ENCODE measurements at places on chromosomes 1 and 21.

DNA sequence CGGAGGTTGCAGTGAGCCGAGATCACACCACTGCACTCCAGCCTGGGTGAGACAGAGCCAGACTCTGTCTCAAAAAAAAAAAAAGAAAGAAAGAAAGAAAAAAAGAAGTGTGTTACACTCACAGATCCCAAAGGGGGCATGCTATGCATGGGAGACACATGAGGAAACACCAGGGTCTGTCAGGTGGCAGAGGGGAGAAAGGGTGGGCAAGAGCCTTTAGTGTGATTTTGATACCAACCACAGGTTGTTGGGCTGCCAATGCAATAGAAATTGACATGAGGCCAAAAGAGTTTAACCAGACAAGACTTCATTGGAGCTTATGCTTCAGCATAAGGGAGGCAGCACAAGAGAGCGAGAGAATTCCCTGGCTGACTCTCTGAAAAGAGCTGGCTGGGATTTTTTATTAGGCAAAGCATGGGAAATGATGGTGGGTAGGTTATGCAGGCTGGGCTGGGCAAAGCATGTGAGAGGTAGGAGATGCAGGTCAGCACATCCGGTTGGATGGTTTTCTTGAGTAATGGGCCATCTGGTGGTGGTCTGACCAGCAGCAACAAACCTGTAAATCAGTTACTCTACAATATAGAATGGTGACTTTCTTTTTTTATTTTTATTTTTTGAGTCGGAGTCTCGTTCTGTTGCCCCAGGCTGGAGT lies 11.7 kb upstream of the EXTL1 start:
- DNase-seq, result no peak

DNA sequence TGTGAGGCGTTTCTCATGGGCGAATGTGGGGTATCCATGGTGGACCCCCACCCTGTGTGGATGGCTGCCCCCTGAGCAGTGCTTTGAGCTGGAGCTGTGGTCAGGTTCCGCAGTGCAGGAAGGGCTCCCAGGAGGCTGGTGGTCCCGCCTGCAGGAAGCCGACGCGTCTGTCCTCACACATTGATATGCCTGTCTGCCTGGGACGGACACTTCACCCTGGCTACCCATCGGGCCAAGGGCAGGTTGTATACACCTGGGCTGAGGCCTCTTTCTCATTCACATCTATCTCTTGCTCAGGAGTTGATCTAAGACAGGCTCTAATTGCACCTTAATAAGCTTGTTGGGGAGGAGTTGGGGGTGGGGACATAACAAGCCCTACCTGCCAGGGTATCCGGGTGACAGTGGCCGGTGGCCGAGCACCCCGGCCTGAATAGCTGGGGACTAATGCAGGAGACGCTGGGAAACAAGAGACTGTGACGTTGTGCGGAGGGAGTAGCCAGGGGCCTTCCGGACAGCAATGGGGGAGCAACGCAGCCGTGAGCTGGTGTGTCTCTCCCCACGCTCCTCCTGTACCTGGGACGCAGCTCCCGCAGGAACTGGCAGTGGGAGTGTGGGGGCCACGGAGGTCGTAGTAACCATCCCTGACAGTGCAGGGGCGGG lies 21.7 kb downstream of the PDXK start:
- DNase-seq, result no peak

- DNase-seq, result no peak
Measured at GRCh38 chr1:64173336-64173940, 30.0 kb upstream of the UBE2U start.

GRCh38 chr1:116737020-116737854 lies 17.0 kb upstream of the CD2 start:
- DNase-seq, result no peak

DNA sequence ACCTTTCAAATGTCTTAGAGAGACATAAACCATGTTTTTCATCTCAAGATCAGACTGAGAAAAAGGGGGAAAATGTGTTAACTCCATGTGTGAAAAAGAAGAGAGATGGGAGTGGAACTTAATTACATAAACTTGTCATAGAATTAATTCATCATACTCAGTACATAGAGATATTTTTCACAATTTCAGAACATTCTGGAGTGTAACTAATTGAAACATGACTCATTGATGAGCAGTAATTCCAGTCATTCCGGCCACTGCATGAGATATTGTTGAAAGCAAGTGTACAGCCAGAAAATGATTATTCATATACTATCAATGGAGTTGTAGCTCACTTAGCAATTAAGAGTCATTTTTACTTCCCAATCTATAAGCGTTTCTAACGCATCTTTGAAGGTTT lies 739.3 kb downstream of the LTN1 start:
- DNase-seq, result no peak

DNA sequence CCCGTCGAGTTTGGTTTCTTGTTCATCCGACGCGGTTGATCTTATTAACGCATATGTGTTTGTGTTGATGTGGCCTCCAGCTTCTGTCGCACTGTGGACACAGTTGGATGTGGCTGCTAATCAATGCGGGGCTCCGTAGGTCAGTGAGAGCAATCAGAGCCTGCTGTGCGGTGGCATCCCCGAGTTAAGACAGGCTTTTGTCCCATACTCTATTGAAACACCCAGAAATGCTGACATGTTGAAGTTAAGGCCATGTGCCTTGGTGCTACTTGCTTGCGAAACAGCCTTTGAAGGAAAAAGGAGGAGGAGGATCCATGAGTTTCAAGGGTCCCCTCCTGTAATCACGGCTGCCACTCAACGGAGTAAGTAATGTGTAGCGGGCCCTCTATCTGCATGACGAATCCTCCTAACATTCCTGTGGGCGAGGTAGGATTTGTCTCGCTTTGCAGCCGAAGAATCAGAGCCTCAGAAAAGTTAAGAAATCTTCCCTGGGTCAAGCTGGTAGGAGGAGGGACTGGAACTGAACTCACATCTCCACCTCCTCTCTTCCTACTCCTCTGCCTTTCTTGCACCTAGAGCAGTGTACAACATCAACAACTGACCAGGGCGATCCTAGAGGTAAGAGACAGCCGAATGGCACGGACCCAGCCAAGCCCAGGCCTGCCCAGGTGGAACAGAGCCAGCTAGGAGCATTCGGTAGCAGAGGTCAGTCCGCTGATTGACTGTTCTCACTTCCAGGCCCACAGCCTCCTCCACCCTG lies 19.5 kb downstream of the PDE9A start:
- no peak for DNase-seq

- DNase-seq, result no peak
Measured at GRCh38 chr1:234330843-234331215, 42.4 kb upstream of the COA6 start.

Data from type B pancreatic cell (in vitro differentiated cells).